Spinal cord (tissue), 10 donors: ENCODE measurements at places on chromosomes 5 and 9. TPM values are rescaled to one million over a fixed set of nuclear protein-coding genes. Genes with fewer than 3 reads are reported as not detected.

The FBN2 gene
- 19.1 TPM for polyA plus RNA-seq

GRCh38 chr5:154380263-154380662 lies 65.5 kb upstream of the SAP30L start:
- peaks cover 4% of the 10 kb centered on the region for H3K36me3 ChIP-seq
- H3K27me3 ChIP-seq: no peaks in the 10 kb centered on the region
- no peak for DNase-seq
- H3K4me3 ChIP-seq: no peak overlapping the region
- no peaks in the 10 kb centered on the region for H3K4me1 ChIP-seq
- H3K27ac ChIP-seq: no peak overlapping the region

DNA sequence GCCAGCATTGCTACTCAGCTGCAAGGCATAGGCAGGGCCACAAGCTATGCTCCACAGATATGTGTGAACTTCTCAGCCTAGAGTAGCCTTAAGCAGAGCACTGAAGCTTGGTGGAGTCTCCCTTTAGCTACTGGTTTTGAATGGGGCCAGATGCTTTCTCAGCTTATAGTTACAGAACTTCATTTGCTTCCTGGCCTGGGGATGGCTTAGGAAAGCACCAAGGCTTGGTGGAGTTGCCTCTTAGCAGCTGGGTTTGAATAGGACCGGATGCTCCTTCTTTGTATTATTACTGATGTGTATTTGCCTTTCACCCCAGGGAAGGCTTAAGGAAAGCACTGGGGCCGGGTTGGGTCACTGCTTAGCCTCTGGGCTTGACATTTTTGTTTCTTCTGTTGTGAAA lies 497.8 kb upstream of the SEMA6A start:
- no peaks in the 10 kb centered on the region for H3K4me1 ChIP-seq
- DNase-seq: no peak
- H3K36me3 ChIP-seq: no peaks in the 10 kb centered on the region
- H3K27me3 ChIP-seq: no peaks in the 10 kb centered on the region

GRCh38 chr5:125005266-125005665 lies 258.8 kb upstream of the ZNF608 start:
- H3K36me3 ChIP-seq: no peaks in the 10 kb centered on the region
- no peak overlapping the region for H3K27ac ChIP-seq
- H3K4me3 ChIP-seq: no peak overlapping the region

The GLDC gene
- 41.1 TPM for polyA plus RNA-seq

DNA sequence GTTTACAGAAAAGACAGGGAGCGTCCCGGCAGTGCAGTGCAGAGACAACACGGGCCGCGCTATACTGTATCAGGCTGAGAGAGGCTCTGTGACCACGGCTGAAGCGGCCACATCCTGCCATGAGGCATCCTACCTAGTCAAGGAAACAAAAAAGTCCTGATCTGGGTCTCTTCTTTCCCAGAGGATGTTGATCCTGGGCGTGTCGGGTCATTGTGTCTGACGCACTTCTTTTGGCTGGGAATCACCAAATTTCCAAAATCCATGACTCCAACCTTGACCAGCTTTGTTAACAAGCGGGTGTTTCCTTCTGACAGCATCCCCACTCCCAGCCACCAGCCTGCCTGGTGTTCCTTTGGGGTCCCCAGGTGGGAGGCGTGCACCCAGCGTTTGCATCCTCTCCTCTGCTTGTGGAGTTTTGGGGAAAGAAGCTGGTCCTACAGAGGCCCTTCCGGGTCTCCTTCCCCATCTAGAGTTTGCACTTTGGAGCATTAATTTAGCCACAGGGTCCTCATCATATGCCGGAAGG lies 91.4 kb upstream of the RAI14 start:
- H3K36me3 ChIP-seq: no peaks in the 10 kb centered on the region
- H3K27me3 ChIP-seq: no peaks in the 10 kb centered on the region
- H3K27ac ChIP-seq: no peak overlapping the region

DNA sequence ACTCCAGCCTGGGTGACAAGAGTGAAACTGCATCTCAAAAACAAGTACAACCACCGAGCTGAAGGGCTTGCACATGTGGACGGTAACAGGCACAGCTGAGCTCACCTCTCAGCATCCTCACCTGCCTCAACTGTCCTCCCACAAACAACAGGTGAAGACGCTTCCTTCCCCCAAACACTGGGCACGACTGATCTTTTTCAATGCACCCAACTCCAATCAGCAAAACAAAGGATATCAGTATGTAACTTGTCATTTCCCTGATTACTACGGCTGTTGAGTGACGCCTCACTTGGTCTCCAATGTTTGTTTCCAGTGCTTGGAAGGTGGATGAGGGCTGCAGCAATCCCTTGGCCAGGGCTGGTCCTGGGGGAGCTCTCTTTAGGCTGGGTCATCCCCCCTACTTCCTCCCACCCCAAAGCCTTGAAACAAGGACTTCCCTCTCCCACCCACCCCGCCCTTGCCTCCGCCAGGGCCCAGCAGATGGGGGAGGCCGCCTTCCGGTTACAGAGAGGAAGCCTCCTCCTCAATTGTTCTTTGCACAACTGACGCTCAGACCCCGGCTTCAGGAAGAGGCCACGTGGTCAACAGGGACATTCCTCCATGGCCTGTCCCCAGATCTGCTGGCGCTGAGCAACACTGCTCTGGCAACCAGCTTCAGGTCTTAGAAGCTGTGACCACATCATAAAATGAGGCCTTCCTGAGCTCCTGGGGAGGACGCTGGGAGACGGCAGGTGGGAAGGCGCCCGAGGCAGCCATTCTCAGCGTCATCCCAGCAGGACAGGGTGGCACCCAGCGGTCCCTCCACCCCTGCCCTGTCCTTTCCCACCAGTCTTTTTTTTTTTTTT lies 5.9 kb downstream of the FAM78A start:
- H3K36me3 ChIP-seq: peaks cover 19% of the 10 kb centered on the region
- peaks cover 36% of the 10 kb centered on the region for H3K4me1 ChIP-seq
- no peak overlapping the region for H3K4me3 ChIP-seq
- DNase-seq: no peak

GRCh38 chr5:53392073-53392472 lies 88.4 kb upstream of the FST start:
- no peaks in the 10 kb centered on the region for H3K27me3 ChIP-seq
- H3K4me3 ChIP-seq: no peak overlapping the region
- no peaks in the 10 kb centered on the region for H3K4me1 ChIP-seq

DNA sequence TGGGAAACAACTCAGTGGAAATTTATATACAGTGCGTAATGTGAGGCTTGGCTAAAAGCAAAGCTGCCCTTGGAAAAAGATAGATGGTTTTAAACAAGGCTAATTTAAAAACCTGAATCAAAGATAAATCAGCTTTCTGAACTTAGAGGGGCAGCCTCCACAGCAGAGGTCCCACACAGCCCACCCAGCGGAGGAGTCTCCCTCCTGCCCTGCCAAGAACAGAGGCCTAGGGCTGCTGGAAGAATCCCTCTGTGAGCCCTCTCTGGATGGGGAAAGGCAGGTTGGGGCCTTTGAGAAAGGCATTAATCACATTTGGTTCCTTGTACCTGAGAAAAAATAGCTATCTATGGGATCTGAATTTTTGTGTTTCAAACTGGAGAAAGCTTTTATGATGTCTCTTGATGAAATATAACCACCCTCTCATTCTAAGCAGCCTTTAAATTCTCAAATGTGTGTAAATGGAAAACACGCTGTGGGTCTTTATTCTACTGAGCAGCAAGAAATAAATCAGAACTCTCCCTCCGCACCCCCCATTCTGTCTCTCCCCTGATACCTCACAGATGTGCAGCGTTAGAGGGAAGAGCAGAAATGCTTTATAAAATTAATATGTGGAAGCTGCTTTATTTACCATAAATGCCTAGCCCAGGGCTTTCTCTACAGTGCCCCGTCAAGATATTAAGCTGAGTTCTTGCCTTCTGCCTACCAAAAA lies 329.2 kb downstream of the EFNA5 start:
- H3K4me3 ChIP-seq: no peak overlapping the region
- peak; percentile 54 for DNase-seq
- no peak overlapping the region for H3K27ac ChIP-seq

DNA sequence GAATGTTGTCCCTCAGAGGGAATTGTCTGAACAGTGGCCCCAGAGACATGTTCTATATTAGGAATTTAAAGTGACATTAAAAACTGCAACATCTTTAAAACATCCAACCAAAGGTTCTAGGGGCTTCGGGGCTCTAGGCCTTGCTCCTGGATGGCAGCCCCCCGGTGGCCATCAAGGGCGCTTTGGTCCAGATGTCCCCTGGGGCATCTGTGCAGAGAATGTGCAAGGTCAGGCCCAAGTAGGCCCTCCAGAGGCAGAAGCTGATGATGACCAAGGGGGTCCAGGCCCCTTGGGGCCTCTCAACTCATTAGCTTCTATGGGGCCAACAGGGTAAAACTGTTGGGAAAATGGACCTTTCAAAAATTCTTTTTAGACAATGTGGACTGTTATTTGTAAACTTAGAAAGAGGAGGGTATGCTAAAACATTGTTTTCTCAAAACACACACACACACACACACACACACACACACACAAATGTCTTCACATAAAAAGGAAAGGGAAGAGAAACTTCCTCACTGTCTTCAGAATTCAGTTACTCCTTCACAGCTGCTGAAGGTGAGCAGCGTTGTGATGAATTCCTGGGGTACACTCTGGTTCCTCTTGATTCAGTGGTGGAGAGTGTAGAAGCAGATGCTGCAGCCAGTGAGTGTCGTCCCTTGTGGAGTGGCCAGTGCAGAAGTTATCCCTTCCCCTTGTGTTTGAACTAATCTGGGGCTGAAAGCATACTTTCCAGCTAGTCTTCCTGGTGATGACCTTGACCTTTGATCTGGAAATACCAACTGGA lies 125.2 kb downstream of the WDR41 start:
- no peak overlapping the region for H3K4me3 ChIP-seq
- H3K36me3 ChIP-seq: peaks cover 3% of the 10 kb centered on the region
- H3K4me1 ChIP-seq: no peaks in the 10 kb centered on the region

The CDKN2B gene
- polyA plus RNA-seq: 1.8 TPM

DNA sequence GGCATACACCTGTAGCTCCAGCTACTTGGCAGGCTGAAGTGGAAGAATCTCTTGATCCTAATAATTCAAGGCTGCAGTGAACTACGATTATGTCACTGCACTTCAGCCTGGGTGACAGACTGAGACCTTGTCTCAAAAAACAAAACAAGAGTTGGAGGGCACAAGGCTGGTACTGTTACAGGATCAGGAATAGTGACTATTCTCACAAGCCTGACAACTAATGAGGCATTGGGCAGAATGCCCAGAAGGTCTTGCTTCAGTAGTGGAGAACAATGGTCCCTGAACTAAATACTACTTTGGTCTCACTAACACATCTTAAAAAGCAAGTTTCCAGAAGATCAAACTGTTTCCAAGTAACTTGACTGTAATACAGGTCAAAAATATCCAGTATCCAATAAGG lies 182.9 kb upstream of the RFX3 start:
- peak; percentile 94 for DNase-seq
- no peaks in the 10 kb centered on the region for H3K27me3 ChIP-seq
- peaks cover 5% of the 10 kb centered on the region for H3K4me1 ChIP-seq

GRCh38 chr9:130541533-130541932 lies 37.8 kb upstream of the FUBP3 start:
- H3K4me3 ChIP-seq: no peak overlapping the region
- peaks cover 50% of the 10 kb centered on the region for H3K27me3 ChIP-seq
- no peak for DNase-seq
- H3K36me3 ChIP-seq: no peaks in the 10 kb centered on the region
- H3K27ac ChIP-seq: no peak overlapping the region

- peaks cover 38% of the 10 kb centered on the region for H3K4me1 ChIP-seq
- no peaks in the 10 kb centered on the region for H3K27me3 ChIP-seq
- DNase-seq: no peak
- H3K36me3 ChIP-seq: no peaks in the 10 kb centered on the region
- no peak overlapping the region for H3K27ac ChIP-seq
- H3K4me3 ChIP-seq: no peak overlapping the region
Observed at GRCh38 chr5:178327446-178327845, 94.8 kb upstream of the PHYKPL start.

- H3K4me3 ChIP-seq: no peak overlapping the region
- H3K27me3 ChIP-seq: no peaks in the 10 kb centered on the region
- DNase-seq: no peak
- no peaks in the 10 kb centered on the region for H3K36me3 ChIP-seq
- H3K4me1 ChIP-seq: no peaks in the 10 kb centered on the region
Observed at GRCh38 chr5:59693492-59694309, 199.8 kb downstream of the PDE4D start.

DNA sequence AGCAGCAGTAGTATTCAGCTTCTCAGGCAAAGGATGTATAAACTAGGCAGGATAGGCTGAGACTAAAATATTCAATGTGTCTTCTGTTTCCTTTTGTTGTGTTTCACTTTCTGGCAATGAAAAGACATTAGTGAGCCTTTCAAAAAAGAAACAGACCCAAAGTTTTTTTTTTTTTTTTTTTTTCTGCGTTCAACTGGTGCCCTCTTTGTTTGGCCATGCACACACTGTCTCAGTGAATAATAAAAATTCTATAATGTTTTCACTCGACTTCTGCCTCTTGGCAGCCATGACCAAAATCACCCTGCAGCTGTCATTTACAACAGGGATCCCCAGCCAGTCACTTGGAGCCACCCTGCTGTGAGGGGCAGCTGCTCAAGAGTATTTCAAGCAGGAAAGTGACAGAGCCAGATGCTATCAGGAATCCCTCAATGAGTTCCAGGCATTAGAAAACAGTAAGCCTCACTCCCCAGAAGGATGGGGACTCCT lies 44.0 kb upstream of the MAN2A1 start:
- no peaks in the 10 kb centered on the region for H3K4me1 ChIP-seq
- no peaks in the 10 kb centered on the region for H3K27me3 ChIP-seq
- H3K36me3 ChIP-seq: no peaks in the 10 kb centered on the region
- H3K27ac ChIP-seq: peak overlapping the region; percentile 3
- H3K4me3 ChIP-seq: no peak overlapping the region

GRCh38 chr9:114539701-114540380 lies 34.6 kb upstream of the WHRN start:
- peak; percentile 62 for DNase-seq
- H3K27ac ChIP-seq: no peak overlapping the region
- no peaks in the 10 kb centered on the region for H3K36me3 ChIP-seq
- no peaks in the 10 kb centered on the region for H3K27me3 ChIP-seq
- no peaks in the 10 kb centered on the region for H3K4me1 ChIP-seq
- no peak overlapping the region for H3K4me3 ChIP-seq

The SLC25A48 gene
- 40.1 TPM for polyA plus RNA-seq

DNA sequence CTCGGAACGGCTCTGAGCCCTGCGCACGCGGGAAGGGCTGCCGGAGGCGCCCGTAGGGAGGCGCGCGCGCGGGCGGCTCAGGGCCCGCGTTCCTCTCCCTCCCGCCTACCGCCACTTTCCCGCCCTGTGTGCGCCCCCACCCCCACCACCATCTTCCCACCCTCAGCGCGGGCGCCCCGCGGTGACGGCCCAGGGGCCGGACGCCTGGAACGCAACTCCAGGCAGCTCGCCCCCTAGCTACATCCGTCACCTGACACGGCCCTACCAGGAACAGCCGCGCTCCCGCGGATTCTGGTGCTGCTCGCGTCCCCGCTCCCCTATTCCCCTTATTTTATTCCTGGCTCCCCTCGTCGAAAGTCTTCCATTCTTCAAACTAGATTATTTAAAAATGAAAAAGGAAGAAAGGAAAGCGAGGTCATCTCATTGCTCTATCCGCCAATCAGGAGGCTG lies at the start of gene CDKN2B-AS1:
Gene CDKN2B-AS1, plus strand, starts transcription at position 236 of the 450 bp plus-strand sequence.
- H3K27ac ChIP-seq: peak within 1 kb of the TSS; percentile 7
- peak within 1 kb of the TSS; percentile 62 for H3K4me3 ChIP-seq
- peaks cover 30% of the 10 kb centered on the region for H3K4me1 ChIP-seq
- H3K27me3 ChIP-seq: peaks cover 77% of the 10 kb centered on the region
- H3K36me3 ChIP-seq: no peaks in the 10 kb centered on the region

The PRELID2 gene
- 2.7 TPM for polyA plus RNA-seq

The LAMC3 gene
- polyA plus RNA-seq: 18.2 TPM
